ENCODE measurements at places on chromosomes 5 and 9.
A peak's percentile ranks its signal among the peaks of the same experiment; 100 is the strongest.

DNA sequence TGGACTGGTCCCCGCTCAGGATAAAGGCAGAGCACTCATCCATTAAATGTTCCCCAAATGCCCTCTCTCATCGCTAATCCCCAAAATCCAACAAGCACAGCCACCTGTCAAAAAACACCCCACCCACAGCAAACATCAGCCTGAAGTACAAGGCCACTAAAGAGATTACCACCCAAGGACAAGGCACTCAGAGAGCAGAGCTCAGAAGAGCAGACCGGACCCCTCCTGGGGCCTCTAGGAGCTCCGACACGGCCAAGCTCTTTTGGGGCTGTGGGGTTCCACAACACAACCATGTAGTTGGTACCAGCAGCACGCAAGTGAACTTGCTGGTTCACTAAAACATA lies 9.8 kb downstream of the VDAC1 start:
- H3K36me3 ChIP-seq = peaks cover 10% of the 10 kb centered on the region
- H3K27ac ChIP-seq = peak overlapping the region; percentile 67
- H3K4me1 ChIP-seq = peaks cover 63% of the 10 kb centered on the region
- DNase-seq = no peak
- no peak overlapping the region for H3K4me3 ChIP-seq
- H3K27me3 ChIP-seq = no peaks in the 10 kb centered on the region

DNA sequence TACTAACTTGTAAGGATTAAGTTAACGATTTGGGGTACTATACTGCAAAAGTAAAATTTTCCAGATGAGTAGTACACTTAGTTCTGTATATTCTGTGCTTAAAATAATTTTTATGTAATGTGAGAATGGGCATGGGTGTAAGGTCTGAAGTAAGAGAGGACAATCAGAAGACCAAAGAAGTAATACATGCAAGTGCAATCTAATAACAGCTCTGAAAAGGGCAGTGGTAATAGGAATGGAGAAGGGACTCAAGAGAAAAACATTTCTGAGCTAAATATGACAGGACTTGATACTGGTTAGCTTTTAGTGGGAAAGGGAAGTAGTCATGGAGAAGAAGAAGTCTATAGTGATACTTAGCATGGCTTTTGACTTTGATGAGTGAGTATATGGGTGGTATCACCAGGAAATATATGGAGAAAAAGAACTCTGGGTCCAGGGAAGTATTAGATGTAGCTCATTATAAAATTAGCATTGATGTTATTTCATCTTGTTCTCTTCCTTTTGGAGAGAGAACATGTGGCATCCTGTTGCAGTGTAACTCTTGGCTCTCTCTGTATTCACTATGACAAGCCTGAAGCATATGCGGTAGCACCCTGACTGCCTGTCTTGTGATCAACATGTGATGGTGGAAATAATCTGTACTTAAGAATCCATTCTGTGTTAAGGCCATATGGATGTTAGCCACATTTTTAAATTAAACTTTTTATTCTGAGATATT lies 60.5 kb downstream of the ERCC6L2 start:
- H3K27me3 ChIP-seq = no peaks in the 10 kb centered on the region
- no peak for DNase-seq
- no peak overlapping the region for H3K4me3 ChIP-seq

- H3K27me3 ChIP-seq = peaks cover 50% of the 10 kb centered on the region
- no peaks in the 10 kb centered on the region for H3K36me3 ChIP-seq
- no peak overlapping the region for H3K27ac ChIP-seq
- DNase-seq = no peak
- H3K4me3 ChIP-seq = no peak overlapping the region
Measured at GRCh38 chr9:126164796-126165525, 161.7 kb upstream of the MVB12B start.

GRCh38 chr5:3385991-3386519 lies 209.6 kb upstream of the IRX1 start:
- H3K4me3 ChIP-seq = no peak overlapping the region
- DNase-seq = no peak
- no peaks in the 10 kb centered on the region for H3K4me1 ChIP-seq
- H3K27me3 ChIP-seq = peaks cover 4% of the 10 kb centered on the region
- no peak overlapping the region for H3K27ac ChIP-seq

- no peak overlapping the region for H3K4me3 ChIP-seq
- H3K36me3 ChIP-seq = no peaks in the 10 kb centered on the region
- H3K4me1 ChIP-seq = peaks cover 4% of the 10 kb centered on the region
- H3K27ac ChIP-seq = no peak overlapping the region
- H3K27me3 ChIP-seq = peaks cover 35% of the 10 kb centered on the region
Measured at GRCh38 chr5:135710045-135710675, 124.3 kb upstream of the SLC25A48 start.

- H3K4me1 ChIP-seq = no peaks in the 10 kb centered on the region
- no peaks in the 10 kb centered on the region for H3K36me3 ChIP-seq
- H3K27me3 ChIP-seq = peaks cover 19% of the 10 kb centered on the region
Measured at GRCh38 chr9:127256324-127256723, 8.2 kb upstream of the GARNL3 start.

DNA sequence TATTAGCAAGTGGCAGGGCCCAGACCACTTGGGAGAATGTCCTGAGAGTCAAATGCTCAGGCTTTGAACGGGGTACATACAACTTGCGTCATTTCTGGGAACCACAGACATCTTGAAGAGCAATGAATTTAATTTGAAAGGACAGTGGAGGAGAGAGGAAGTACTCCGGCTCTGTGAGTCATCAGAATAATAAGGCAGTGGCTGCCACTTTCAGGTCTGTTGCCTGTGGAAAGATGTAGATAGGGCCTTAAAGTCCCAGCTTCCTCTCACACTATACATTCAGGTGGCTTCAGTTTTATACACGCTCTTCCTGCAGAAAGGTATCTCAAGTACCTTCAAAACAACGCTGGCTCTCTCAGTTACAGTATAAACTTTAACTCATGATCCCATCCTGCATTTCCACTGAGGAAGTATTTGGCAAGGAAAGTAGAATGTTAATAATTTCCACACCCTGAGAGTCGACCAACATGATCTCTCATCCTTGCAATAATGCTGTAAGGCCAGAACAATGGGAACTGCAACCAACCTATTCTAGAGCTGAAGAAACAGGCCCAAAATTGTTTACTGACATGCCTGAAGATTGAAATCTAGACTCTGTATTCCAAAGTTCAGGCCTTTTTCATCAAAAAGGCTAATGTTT lies 6.8 kb upstream of the PRUNE2 start:
- DNase-seq = peak; percentile 9
- no peaks in the 10 kb centered on the region for H3K36me3 ChIP-seq
- peaks cover 8% of the 10 kb centered on the region for H3K4me1 ChIP-seq
- H3K27ac ChIP-seq = no peak overlapping the region
- peaks cover 29% of the 10 kb centered on the region for H3K27me3 ChIP-seq
- H3K4me3 ChIP-seq = no peak overlapping the region

GRCh38 chr5:1673042-1673677 lies 126.5 kb downstream of the MRPL36 start:
- no peak overlapping the region for H3K4me3 ChIP-seq
- DNase-seq = no peak
- peaks cover 19% of the 10 kb centered on the region for H3K27me3 ChIP-seq
- no peaks in the 10 kb centered on the region for H3K4me1 ChIP-seq

DNA sequence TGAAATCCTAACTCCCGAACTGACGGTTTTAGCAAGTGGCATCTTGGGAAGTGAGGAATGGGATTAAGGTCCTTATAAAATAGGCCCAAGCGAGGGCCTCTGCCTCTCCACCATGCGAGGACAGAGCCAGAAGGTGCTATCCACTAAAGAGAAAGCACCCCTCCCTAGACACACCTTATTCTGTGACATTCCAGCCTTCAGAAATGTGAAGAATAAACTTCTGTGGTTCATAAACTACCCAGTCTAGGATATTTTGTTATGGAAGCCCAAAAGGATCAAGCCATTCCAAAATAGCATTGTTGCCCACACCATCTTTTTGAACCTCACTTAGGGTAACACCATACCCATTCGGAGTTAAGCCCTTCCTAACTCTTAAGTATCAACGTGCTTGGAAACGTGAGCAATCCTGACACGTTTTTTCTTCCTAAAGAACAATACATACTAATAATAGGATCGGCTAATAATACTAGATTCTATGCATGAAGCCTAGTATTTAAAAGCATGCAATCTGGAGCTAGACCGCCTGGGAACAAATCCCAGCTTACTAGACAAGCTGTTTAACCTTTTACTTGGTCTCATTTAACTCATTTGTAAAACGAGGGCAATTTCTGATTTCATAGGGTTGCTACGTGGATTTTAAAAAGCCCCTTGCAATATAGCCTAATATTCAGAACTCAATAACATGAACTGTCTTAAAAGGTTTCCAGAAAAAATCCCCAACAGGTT lies 1.1 kb upstream of the SMC2 start:
- H3K4me3 ChIP-seq = peak overlapping the region; percentile 97
- no peaks in the 10 kb centered on the region for H3K27me3 ChIP-seq
- peaks cover 43% of the 10 kb centered on the region for H3K4me1 ChIP-seq
- no peak for DNase-seq
- H3K27ac ChIP-seq = peak overlapping the region; percentile 99

- no peaks in the 10 kb centered on the region for H3K36me3 ChIP-seq
- H3K27ac ChIP-seq = no peak overlapping the region
- no peak overlapping the region for H3K4me3 ChIP-seq
Measured at GRCh38 chr9:4750023-4750673, 9.1 kb upstream of the AK3 start.

DNA sequence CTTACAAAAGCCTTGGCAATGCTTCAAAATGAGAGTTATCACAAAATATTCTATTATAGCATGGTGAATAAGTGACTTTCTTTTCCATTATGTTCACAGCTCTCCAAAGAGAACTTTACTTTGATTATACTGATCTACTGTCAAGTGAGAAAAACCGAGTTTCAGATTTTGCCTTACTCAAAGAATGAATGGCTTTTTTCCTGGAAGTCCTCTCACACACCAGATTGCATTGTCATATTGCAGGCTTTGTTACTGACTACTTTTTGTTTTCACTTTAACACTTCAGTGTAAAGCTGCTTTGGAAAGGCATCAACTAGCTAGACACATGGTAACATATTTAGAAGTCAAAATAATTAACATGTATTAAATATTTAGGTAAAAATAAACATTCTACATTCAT lies 765.2 kb upstream of the NUDT12 start:
- no peak overlapping the region for H3K27ac ChIP-seq
- no peaks in the 10 kb centered on the region for H3K36me3 ChIP-seq
- no peaks in the 10 kb centered on the region for H3K4me1 ChIP-seq

DNA sequence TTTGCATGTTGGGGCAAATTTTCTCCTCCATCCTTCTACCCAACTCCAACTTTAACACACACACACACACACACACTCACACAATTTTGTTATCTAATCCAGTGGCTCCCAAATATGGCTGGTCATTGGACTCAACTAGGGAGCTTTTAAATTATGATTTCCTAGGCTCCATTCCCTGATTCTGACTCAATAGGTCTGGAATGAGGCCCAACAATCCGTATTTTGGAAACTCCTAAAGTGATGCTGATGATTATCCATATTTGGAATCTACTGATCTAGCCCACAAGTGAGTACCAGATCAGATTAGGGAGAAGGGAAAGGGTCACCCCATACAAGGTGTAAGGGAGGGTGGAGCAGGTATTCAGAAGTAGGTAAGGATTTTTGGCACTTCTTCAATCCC lies 309.7 kb downstream of the TLE1 start:
- peak; percentile 6 for DNase-seq
- H3K4me1 ChIP-seq = peaks cover 28% of the 10 kb centered on the region
- H3K36me3 ChIP-seq = no peaks in the 10 kb centered on the region
- H3K27ac ChIP-seq = no peak overlapping the region
- H3K4me3 ChIP-seq = no peak overlapping the region

- peaks cover 9% of the 10 kb centered on the region for H3K36me3 ChIP-seq
- no peak overlapping the region for H3K4me3 ChIP-seq
- no peaks in the 10 kb centered on the region for H3K4me1 ChIP-seq
- no peak for DNase-seq
- H3K27me3 ChIP-seq = no peaks in the 10 kb centered on the region
Measured at GRCh38 chr9:108691614-108692013, 164.2 kb downstream of the ACTL7B start.

DNA sequence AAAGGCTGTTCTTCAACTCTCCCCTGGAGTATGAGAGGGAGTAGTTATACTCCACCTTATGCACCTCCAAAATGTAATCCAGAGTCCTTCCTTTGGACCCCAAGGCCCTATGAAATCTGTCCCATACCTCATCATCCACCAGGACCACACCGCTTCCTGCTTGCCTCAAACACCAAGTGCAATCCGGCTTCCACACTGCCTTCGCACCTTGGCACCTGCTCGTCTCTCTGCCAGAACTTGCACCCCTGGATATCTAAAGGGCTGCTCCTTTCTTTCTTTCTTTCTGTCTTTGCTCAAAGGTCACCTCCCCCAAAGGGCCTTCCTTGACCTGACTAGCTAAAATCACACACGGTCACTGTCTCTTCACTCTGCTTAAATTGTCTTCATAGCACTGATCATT lies 63.9 kb upstream of the SHB start:
- no peaks in the 10 kb centered on the region for H3K36me3 ChIP-seq
- DNase-seq = no peak
- H3K27ac ChIP-seq = no peak overlapping the region
- peaks cover 33% of the 10 kb centered on the region for H3K27me3 ChIP-seq
- no peak overlapping the region for H3K4me3 ChIP-seq

DNA sequence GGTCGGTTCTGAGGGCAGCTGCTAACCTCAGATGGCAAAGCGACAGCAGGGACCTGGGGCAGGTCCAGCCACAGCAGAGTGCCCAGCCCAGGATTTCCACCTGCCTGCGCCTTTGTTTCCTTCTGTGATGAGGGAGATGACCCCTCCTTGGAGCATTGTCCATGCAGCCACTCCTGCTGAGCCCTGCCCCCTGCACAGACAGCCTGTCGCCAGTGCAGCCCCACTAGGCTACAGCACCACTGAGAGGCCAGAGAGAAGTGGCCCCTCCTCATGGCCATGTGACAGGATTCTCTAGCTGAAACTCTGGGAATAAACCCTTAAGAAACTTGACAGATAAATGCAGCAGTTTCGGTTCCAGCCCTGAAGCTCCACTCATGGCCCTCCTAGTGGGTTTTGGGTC lies 10.5 kb upstream of the MRNIP start:
- DNase-seq = no peak
- no peak overlapping the region for H3K4me3 ChIP-seq
- no peaks in the 10 kb centered on the region for H3K27me3 ChIP-seq
- H3K4me1 ChIP-seq = no peaks in the 10 kb centered on the region

DNA sequence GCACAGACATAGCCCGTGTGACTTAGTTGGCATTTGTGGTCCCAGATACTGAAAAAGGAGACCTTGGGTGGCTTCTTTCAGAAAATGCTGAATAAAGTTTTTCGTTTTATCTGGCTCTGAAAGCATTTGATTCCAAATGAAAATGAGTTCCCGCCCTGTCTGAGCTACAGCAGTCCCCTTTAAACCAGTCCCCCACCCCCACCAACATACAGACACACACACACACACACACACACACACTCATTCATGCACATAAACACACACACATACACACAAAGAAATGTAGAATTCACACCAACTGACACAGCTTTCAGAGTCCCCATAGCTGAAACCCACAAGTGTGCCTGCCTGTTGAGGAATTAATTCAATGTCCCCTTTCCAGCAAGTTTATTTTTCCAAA lies 97.0 kb upstream of the SMARCA2 start:
- DNase-seq = no peak
- H3K27me3 ChIP-seq = peaks cover 9% of the 10 kb centered on the region
- H3K4me3 ChIP-seq = no peak overlapping the region
- H3K27ac ChIP-seq = no peak overlapping the region

Data from HFFc6 (cell line).